Kidney glomerular epithelial cell (primary cell): ENCODE measurements at places on chromosomes 3 and 15.

DNA sequence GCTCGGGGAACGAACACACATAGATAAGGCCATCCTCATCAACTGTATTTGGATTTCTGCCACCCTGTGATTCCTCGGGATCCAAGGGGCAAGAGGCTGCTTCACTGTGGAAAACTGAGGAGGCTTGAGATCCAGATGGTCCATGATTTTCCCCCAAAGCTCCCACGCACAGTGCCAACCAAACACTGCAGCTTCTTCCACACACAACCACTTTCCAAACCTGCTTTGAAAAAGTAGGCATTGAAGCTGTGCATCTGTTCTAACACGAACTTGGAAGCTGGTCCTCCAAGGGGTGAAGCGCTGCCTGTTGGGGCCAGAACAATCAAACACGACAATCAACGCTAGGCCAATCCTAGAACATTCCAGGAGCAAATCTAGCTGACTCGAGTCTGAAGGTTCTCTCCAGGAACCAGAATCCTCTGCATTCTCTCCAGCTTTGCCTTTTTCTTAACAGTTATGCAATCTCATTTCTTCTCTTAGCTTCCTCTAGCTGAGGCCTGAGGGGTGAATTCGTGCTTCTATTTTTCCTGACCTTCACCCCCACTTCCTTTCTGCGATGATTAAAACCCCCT lies 104.4 kb downstream of the LRRK1 start:
- no peak for DNase-seq

- DNase-seq, result no peak
These were observed 78.3 kb downstream of the B3GALNT1 start for GRCh38 chr3:161026612-161027510.

- peak; percentile 62 for DNase-seq
These were observed 62.2 kb upstream of the AKAP13 start for GRCh38 chr15:85318048-85318731.

DNA sequence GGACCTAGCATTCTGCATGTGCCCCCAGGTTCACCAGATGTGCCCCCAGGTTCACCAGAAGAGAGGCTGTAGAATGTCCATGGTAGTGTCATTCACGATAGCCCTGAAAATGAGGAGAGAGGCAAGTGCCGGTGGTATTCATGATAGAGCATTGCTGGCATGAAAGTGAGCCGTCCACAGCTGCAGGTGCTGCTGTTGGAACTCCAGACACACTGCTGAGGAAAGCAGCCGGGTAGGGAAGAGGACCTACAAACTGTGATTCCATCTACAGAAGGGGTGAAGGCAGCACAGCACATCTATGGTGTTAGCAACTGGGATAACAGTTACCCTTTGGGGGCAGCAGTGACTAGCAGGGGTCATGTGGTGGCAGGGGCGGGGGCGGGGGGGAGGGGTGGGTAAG lies 125.0 kb upstream of the PLXNA1 start:
- DNase-seq, result no peak

DNA sequence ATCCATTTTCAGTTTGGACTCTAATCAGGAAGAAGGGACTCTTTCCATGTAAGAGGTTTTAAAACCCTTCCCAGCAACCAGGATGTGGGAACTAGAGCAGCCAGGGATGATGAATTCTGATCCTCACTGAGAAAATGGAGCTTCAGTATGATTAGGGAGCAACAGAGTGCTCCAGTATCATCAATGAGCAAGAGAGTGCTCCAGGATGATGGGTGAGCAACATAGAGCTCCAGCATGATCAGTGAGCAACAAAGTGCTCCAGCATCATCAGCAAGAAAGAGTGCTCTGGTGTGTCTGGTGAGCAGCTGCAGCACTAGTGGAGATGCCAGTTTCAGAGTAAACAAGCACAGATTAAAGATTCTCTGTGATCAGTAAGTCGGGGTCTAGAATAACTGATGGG lies 106.4 kb upstream of the LPP start:
- no peak for DNase-seq

DNA sequence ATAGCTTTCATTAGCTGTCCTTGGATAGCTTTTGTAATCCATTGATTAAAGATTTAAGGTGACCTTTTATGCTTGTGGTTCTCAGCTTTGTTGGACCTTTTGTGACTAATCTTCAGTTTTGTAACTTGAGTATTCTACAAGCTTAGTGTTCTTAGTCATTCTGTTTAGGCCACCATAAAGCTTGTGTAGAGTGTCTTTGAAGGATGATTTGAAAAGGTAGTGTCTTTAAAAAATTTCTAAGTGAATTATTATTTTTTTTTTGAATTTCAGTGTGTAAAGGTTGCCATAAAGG lies 7.5 kb downstream of the MORF4L1 start:
- peak; percentile 8 for DNase-seq

DNA sequence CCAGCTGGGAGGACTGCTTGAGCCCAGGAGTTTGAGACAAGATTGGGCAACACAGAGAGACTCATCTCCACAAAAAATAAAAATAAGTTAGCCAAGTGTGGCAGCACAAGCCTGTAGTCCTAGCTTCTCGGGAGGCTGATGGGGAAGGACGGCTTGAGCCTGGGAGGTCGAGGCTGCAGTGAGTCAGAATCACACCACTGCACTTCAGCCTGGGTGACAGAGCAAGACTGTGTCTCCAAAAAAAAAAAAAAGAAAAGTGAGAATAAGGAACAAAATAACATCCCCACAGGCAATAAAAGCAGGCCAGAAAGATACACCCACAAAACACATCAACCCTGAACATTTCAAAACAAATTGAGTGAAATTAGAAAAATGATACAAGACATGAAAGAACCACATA lies 48.7 kb upstream of the OCA2 start:
- DNase-seq, result no peak

DNA sequence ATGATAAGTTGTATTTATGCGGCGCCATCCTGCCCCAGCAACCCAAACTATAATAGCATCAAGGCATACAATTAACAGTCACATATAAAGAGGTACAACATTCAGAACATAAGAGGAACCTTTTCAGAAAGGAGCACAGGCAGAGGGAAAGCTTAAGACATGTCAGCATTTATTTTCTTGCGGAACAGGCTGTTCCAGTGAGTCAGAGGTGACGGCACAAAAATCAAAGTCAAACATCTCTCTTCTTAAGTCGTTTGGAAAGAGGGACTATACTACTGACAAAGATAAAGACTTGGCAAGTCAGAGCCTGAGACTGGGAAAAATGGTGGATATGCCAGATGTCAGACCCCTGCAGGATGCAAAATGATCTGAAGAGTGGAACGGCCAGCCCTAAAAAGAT lies 128.4 kb downstream of the CTNNB1 start:
- no peak for DNase-seq

- DNase-seq, result no peak
These were observed 100.7 kb downstream of the GALK2 start for GRCh38 chr15:49270541-49271421.

DNA sequence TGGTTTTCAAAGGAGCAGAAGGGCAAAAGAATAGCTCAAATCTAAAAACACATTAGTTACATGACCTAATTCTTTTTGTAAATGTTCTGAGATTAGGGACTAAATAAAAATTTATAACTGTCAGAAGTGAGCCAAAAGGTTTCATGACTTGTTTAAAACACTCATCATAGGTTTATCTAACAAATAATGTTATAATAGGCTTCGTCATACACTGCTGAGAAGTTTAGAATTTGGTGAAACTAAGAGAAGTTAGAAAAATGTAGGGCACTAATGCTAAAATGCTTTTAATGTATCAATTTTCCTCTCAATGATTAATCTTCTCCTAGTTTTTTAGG lies 468.8 kb upstream of the CDIN1 start:
- no peak for DNase-seq

DNA sequence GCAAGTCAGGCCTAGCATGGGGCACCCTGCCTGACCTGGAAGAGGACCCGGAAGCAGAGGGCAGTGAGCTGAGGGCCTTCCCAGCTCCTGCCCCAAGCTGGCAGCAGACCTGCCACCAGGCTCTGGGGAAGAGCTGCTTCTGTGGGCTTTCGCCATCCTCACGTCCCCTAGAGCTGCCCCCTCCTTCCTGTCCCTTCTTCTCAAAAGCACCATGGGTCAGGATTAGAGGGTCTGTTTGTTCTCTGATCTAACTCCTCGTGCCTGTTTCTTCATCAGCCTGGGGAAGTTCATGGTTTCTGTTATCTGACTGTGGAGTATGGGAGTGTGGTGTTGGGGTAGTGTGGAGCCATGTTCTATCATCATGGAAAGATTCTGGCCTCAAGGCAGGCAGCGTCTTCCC lies 58.4 kb upstream of the POLG start:
- no peak for DNase-seq

DNA sequence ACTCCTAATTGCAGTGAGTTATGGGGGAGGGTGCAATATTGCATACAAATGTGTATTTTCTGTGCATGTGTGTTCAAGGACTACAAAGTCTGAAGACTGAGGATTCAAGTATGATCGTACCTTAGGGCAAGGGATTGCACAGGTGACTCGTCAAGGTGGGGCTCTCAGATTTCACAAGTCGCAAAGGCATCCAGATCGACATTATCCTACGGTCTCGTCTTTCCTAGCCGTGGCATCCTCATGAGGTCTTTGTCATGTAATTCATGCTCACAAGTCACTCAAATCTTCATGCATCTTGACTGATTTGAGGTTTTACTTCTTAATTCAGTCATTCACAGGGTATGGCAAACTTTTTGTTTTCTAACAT lies 191.4 kb upstream of the HES1 start:
- DNase-seq, result no peak

DNA sequence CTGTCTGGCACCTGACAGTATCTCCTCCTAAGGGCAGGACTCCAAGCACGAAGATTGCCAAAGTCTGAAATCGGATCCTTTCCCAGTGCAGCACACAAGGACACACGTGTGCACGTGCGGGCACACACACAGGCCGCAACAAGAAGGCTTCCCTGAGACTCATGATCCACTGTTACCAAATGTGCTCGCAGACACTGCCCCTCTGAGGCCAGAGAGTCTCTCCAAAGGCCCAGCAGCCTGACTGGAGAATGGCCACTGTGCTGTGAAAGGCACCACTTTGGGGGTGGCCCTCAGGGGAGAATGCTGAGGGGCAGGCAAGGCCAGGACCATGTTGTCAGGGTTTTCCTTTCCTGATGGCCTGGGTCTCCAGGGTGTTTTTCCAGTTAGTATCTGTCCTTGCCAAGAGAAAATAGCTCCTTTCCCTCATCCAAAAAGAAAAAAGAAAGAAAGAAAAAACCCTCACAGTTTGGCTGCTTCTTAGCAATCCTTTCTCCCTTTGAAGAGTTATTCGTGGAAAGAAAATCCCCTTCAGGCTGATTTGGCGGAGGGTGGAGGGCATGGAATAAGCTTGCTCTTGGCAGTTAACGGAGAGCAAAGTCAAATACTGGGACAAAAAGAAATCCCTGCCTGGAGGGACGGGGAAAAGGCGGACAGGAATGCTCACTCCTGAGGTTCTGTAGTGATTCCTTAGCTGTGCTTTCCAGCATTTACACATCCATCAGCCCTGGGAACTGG lies 112.2 kb upstream of the ETV5 start:
- no peak for DNase-seq

DNA sequence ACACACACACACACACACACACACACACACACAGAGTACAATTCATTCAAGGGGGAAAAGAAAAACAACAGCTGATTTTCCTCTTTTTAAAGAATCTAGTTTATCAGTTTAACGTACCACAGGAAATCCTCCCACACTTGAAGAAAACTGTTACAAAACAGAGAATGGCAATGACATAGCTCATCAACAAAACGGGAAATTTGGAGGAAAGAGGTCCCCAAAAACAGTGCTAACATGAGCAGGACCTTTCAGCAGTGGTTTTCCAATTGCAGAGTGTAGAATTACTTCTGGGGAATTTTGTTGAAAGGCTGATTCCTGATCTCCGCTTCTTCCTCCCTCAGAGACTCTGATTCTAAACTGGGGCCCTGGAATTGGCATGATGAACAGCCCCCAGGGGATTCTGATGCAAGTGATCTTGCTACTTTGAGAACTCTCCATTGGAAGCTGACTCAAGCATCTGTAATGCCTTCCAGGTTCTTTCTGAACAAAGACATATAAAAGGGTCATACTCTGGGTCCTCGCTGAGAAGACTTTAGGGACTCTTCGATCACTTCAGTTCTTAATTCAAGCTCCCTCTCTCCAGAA lies 442.6 kb upstream of the PROK2 start:
- no peak for DNase-seq

GRCh38 chr15:69576035-69576526 lies 123.5 kb downstream of the RPLP1 start:
- peak; percentile 38 for DNase-seq

GRCh38 chr3:37852097-37852496 lies 9.6 kb upstream of the CTDSPL start:
- peak; percentile 3 for DNase-seq

DNA sequence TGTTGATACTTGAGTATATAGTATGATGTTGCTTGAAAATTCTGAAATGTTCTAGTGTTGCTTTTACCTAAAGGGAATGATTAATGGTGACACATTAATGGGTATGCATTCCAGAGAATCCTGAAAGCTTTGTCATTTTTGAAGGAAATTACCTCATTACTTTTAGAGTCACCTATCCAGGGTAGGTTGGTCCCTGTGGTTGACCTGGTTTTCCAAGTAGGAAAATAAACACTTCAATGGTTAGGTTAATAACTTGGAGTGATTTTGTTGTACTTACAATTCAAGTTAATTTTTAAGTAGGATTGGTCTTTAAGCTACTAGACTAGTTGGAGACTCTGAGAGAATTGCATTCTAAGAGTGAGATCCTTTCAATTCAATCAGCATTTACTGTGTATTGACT lies 31.0 kb downstream of the MITF start:
- peak; percentile 96 for DNase-seq

DNA sequence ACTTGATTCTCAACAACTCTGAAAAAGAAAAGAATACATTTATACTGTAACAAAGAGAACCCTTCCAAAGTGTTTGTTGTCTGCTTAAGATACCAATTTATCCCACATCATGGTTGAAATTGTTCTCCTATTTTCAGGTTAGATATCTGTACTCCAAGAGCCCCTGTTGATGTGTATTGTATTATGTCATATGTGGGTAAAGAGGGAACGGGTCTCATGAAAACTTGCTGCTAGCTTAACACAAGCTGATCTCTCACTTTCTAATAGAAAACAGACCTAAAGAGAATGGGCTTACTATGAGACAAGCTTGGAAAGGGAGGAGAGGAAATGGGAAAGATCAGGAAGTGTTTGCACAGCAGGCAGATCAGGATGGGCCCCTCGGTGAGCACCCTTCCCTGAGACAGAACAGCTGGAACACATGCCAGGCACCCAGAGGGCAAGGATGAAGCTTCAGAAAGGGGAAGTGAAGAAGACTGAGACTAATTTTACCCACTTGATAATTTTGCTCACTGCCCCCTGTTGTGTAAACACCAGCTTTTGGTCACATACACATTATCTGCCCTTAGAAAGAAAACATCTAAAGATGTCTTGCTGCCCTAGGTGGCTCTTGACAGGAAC lies 747.9 kb upstream of the CCDC54 start:
- DNase-seq, result no peak

- DNase-seq, result peak; percentile 32
These were observed 113.1 kb downstream of the ATG7 start for GRCh38 chr3:11385326-11385725.
